ENCODE measurements at places on chromosomes 7 and 10.

DNA sequence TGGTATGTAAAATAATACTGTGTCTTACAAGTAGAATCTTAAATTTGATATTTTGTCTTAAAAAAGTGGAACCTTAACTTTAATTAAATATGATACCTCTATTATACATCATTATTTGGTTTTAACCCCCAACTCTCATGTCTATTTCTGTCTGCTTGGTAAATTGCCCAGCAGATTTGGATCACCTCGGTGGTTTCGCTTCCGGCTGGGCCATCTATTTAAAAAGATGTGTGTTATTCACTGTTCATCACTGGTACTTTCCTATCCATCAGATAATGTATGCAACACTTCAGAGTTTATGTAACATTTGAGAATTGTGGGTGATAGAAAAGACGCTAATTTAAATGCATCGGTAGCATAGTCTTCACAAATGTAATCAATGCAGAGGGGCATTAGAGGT, 119.7 kb downstream of the SND1 start:
- DNase-seq = no peak

DNA sequence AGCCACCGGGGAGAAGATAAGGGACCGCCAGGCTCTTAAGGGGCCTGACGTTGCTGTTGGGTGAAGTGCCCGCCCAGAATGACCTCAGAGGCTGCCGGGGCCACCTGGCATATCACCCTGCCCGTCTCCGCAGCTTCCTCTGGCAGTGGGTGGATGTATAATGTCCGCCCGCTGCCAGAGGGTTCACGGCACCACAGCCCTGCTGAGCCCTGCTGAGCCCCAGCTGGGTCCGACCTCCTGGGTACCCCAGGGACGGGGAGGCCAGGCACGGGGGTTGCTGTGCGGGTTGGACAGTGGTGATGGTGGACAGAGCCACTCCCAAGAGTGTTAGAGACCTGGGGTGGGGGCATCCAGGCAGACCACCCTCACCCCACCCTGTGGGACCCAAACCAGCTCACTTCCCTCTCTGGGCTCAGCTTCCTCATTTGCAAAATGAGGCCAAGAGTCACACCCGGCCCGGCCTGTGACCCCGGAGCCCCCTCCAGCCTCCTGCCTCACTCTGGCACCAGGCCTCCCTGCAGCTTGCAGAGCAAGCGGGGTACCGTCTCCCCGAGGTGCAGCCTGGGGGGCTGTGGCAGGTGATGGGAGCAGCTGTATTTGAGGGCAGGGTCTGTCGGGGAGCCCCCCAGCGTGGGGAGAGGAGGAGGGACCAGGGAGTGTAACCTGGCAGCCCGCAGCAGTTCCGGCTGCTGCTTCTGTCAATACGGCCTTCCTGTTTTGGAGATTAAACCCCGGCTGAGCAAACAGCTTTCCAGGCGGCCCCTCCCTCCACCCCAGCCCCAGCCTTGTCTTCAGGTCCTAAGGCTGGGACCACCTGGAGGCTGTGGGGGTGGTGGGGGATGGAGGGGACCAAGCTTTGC, 8.4 kb upstream of the LFNG start:
- DNase-seq = peak; percentile 90

GRCh38 chr7:102439963-102440795, 6.8 kb downstream of the ORAI2 start:
- DNase-seq = no peak

DNA sequence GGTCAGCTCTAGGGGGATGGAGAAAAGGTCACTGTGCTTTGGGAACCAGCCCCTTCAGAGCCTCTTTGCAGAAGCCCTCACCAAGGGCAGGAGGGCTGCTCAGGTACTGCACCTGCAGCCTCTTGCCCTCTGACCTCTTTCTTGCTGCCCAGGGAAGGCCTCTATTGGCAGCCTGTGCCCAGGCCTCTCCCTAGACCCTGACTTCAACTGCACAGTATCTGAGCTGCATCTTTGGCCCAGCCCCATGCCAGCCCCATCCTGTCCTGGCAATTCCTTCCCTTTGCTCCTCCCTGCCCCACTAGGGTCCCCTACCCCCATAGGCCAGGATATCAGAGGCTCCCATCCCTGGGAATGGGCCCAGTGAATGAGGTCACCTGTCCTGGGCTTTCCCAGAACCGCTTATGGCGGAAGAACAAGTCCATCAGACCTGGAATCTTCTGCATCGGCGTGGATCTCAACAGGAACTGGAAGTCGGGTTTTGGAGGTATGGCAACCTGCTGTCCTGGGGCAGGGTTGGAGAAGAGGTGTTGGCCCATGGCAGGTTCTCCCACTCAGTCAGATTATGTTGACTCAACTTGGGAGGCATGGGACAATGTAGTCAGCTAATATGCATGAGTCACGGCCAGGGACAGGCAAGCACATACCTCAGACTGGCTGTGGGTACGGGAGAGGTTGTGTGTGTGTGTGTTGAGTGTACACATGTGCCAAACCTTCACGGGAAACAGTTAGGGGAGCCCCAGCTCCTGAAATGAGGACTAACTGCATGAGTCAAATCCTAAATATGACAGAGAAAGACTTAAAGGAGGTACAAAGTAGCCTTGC, 17.1 kb upstream of the CPA1 start:
- DNase-seq = no peak

- DNase-seq = no peak
Measured at GRCh38 chr10:123451618-123452245, 214.4 kb upstream of the GPR26 start.

DNA sequence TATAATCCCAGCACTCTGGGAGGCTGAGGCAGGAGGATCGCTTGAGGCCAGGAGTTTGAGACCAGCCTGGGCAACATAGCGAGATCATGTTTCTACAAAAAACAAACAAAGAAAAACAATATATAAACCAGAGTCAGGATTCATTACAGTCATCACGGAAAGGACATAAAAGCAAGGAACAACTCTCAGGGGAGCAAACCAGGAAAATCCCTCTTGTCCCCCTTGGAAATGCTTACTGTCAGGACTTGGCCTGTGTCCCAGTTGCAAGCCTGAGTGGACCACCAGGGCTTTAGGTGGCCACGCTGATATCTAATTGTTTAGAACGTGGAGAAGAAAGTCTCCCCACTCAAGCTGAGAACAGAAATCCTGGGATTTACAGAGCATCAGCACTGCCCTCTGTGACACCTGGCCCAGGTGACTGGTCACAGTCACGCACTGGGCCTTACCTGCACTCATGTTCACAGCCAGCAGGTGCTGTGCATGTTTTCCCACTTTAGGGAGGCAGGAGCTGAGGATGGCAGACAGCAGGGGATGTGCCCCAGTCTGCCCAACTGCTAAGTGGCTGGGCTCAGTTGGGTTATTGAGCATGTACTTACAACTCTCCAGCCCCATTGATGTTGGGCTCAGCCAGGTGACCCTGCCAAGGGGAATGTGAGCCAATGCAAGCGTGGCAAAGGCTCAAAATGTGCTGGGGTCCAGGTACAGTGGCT, 60.9 kb downstream of the TMEM130 start:
- DNase-seq = peak; percentile 79

DNA sequence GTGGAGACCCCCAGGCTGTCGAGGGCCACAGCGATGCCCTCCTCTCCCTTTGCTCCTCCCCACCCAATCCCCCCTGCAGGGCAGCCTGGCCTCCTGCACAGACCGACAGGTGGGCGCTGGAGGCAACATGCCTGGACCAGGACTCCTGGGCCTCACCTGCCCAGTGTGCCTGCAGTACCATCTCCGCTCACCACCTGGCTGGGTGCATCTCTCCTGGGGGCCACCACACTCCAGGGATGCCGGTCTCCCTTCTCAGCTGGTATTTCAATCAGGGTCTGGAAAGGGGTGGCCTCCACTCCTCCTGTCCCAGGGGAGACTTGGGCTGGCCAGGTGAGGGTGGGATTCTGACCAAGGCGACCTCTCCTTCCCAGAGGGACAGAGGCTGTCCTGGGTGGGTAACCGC, 17.2 kb upstream of the CFAP46 start:
- DNase-seq = no peak

DNA sequence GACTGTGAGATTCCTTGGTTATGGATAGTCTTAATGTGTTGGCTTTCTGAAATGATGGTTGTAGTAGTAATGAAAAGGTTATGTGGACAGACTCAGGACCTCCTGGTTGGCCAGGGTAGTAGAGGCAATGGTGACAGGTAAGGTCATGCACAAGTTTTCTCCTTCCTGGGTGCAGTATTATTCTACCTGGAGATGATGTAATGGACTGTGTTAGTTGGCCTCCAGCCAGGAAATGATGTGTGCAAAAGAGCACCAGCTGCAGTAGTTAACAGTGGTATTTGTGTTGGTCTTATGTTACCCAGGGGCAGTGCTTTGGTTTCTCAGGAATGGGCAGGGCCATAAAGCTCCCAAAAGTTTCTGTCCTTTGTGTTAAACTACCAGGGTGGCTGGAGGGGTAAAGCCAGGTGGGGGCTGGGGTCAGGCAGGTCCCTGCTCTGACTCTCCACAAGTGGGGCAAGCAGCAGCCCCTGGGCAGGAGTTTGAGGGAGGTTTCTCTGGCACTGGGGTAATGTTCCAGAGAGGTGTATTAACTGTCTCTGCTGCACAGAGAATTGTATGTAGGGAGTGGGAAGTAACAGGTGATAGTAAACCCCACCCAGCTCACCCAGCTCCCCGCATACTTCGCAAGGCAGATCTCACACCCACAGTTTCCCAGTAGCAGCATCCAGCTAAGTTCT, 36.3 kb downstream of the GPR22 start:
- peak; percentile 32 for DNase-seq

DNA sequence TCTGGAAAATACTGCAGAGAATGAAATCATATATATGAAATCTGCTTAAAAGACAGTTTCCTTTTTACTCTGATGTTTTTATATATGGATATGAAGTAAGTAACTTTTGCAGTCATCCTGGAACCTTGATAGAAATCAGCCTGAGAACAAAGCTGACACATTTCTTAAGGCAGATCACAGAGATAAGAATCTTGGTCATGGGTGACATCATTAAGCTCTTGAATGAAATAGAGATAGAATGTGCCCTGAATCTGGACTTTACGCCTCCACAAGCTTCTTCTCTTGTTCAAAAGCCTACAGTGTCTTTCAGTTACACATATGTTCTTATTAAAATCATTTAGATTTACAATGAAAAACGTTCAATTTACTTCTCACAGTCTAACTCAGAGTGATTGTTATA, 319.1 kb upstream of the CNTNAP2 start:
- DNase-seq = no peak

- no peak for DNase-seq
Measured at GRCh38 chr10:675532-675931, 13.9 kb downstream of the DIP2C start.

DNA sequence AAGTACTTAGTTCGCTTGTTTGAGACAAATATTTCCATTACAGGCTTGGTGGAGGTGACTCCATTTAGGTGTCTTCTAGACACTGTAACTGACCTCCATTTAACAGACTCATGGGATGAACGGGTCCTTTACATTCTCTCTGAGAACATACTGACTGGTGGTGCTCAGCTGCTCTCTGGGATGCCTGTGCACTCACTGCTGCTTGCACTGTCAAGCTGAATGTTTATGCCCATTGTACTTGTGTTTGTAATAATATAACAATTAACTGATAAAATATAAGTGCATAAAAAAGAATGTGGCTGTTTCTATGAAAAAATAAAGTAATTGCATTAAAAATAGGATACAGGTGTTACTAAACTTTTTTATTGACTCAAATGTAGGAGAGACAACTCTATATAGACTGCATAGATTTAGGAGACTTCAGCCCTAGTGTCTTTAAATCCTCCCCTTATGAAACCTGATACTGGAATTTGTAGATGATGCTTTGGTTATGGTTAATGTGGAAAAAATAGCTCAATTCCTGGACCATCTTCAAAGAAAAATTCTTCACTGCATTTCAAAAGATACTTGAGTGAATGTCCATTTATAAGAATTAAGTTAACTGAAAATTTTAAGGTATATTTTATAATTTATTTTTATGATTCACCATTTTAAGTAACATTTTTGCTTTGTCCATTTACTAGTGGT, 85.4 kb downstream of the CDK14 start:
- no peak for DNase-seq

DNA sequence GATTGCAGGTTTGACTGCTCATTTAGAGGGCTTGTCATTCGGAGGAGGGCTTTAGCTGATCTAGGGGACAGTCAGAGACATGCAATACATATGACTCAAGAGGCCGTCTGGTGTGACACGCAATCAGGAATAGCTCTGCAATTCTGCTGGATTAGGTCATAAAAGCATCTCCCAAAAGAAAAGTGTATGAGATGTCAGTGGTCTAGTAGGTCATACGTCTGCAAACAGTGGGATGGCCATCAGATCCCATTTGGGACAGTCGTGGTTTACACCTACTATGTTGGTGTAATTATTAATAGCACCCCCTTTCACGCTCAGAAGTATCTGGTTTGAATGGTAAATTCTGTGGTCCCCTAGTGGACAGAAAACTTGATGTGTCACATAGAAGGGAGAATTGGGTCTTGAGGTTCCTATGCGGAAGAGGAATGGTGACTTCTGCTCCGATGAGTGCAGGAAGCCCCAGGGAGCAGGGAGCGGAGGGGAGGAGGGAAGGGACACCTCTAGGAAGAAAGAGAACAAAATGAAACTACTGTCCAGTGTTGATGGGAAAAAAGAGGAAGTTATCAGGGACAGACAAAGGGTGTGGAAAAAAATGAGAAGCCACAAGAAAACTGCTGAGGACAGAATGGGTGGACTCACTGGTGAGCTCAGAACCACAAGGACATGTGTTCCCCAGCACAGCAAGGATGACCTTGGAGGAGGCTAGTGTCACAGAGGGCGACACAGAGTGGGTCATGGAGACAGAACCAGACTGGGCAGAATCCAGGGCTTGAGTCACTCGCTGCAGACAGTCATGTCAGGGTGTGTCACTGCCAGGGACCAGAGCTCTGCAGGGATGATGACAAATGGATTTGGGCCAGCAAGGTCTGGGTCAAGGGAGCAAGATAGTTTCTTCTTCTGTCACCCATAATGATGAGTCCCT, 59.9 kb downstream of the MAP3K8 start:
- no peak for DNase-seq

GRCh38 chr7:102866535-102867215, 46.1 kb upstream of the LRRC17 start:
- no peak for DNase-seq

GRCh38 chr7:1899196-1899595, 229.1 kb downstream of the ELFN1 start:
- no peak for DNase-seq

GRCh38 chr10:63210611-63211196, 77.6 kb downstream of the NRBF2 start:
- no peak for DNase-seq

GRCh38 chr10:119344381-119344780, 137.0 kb downstream of the GRK5 start:
- peak; percentile 9 for DNase-seq

All from NCI-H1092 treated with DMSO at 0.1 percent for 48 hours (cell line).